ENCODE measurements at places on chromosomes 11 and 22.
A peak's percentile ranks its signal among the peaks of the same experiment; 100 is the strongest.

DNA sequence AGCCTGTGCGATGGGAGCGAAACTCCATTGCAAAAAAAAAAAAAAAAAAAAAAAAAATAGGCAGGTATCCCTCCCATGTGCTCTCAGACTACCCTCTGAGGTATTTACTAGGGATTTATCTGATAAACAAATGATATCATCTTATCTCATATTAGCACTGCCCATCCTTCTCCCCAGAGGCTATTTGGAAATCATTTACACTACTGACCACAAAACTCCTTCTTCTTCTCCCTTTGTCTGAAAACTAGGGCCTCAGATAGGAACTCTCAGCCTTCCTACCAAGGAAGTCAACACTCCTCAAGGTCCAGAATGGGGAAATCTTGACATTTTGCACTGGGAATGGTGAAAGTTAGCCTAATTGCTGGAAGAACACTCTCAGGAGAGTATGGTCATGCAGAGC is 46.4 kb downstream of the LARGE2 start:
- DNase-seq = no peak

DNA sequence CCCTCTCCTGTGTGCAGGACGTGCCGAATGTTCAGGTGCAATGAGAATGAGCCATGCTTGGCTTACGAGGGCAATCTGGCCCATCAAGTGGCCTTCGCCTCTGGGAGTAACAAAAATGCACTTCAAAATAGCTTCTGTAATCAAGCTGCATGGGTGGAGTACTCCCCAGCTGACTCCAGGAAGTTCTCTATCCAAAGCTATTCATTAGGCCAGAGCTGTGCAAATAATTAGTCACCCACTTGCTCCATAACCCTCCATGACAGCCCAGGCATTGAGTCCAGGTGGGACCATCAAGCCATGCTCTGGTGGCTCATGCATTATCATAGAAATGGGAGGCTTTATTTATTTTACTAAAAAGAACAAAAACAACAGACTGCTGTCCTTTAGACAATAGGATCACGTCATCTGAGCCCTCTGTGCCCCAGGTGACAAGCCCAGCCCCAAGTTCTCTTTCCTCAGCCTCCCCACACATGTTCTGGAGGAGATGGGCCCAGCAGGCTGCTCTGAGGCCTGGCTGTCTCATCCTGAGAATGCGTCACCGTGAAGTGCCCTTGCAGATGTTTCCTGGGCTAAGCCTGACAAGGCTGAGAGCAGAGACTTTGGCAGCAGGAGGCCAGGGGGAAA is 244.7 kb downstream of the ETS1 start:
- DNase-seq = no peak

GRCh38 chr11:27912916-27913315 is 195.0 kb downstream of the KIF18A start:
- no peak for DNase-seq

DNA sequence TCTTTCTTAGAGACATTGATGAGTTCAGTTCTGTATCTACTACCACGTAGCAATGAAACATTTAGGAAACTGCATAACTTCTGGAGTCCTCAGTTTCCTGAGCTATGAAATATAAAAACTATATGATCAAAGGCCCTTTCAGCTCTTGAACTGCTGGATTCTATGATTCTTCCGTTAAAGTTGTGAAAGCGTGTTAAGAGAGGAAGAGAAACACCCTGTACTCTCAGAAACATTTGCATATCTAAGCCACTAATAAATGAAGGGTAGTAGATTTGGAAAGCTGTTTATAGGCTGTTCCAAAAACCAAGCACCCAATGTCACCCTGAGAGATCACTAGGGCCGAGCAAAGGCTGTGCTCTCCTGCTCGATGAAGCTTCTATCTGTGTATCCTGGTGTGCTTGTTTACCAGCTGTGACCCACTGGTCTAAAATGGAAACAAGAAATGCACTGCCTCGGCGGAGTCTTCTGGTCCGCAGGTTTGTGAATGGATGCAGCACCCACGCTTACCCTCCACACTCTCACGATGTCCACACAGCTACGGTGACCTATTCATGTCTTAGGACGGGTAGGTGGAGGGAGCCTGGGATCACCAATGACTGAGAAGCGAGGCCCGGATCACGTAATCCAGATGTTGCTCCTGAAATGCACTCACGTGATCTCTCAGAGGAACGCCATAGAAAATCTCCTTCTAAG is 325.8 kb downstream of the OPCML start:
- DNase-seq = no peak

DNA sequence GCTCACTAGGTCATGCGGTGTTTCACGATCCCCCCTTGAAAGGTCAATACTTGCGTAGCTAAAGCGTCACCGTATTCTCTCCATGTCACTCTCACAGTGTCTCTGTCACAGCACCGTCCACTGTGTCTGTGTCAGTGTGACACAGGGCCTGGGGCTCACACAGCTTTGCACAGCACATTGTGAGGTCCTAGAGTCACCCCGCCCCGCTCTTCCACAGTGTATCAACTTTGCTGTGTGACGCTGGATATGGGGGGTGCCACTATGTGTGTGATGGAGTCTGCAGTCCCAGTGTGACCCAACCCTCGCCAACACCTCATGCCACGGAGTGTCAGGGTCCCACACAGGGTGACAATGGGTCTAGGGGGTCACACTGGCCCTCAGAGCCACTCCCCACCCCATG is 583 bp downstream of the P4HA3 start:
- no peak for DNase-seq

GRCh38 chr11:78168539-78169477 is 19.6 kb downstream of the KCTD21 start:
- peak; percentile 87 for DNase-seq
